ENCODE measurements at places on chromosomes 7 and 10.

DNA sequence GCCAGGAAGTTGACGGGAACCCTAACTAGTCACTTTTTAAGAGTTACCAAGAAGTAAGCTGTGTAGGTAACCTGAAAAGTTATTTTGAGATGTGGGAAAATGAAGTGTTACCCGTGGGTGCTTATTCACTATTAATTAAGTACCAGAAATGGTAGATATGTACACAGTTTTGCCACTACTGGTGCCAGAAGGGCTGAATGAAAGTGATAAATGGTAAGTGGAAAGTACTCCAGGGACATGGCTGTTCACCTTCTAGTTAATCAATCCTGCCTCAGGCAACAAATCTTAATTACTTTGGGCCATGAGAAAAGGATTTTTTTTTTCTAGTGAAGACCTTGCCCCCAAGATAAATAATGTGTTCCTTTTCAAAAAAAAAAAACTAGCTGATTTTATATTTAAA lies 15.8 kb downstream of the NET1 start:
- no peak for DNase-seq

GRCh38 chr7:131197920-131198615 lies 129.6 kb upstream of the MKLN1 start:
- DNase-seq = no peak

DNA sequence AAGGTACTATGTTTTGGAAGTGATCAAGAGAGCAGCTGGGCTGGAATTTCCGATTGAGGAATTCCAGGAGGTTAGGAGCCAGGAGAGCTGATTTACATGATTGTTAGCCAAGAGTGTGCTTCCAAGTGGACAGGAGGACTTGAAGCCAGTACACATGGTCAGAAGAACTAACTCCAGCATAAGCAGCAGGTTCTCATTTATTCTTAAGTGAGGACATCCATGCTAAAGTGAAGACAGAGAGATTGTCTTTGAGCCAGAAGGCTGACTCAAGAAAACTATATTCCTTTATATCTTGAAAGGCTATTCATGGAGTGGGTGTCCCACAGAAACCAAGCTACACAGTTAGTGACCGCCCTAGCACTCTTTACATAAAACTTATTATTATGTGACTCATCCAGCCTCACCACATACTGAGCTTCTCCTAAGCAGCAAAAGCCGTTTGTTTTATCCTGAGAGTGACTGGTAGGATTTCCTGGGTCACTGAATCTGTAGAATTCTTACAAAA lies 56.7 kb upstream of the SEMA3A start:
- no peak for DNase-seq

- no peak for DNase-seq
These were observed 183.9 kb downstream of the HECW1 start for GRCh38 chr7:43296306-43296705.

GRCh38 chr7:90187507-90188050 lies 24.0 kb upstream of the STEAP2 start:
- no peak for DNase-seq

All from CD4-positive, alpha-beta T cell (primary cell).